ENCODE measurements at places on chromosomes 12 and 14. TPM values are rescaled to one million over a fixed set of nuclear protein-coding genes. Genes with fewer than 3 reads are reported as not detected.

ANO2 gene
- total RNA-seq: 82.9 TPM

TULP3 gene
- total RNA-seq: 24.0 TPM

CELA1 gene
- total RNA-seq: not detected

FAM181A gene
- not detected for total RNA-seq

All from dermis blood vessel endothelial cell (primary cell).